Activated gamma-delta T cell treated with Interleukin-2 at 50 U/mL for 16 hours (primary cell): ENCODE measurements at places on chromosomes 2 and 18.

DNA sequence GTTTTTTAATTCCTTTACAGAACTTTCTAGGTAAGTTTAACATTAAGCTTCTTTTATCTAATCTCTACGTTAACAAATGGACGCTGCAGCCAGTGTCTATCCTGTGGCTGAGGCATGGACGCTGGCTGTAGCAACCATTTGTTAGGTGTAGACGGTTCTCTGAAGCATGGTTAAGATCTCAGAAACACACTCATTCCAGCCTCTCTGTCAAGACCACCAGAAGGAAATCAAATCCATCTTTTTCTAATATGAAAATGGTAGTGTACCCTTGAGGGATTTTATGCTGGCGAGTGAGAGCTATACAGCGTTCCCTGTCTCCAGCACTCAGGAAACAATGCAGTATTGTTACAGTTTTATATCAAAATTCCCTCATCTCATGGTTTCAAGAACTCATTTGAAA, 78.0 kb downstream of the DTNB start:
- no peak for DNase-seq

GRCh38 chr18:21486905-21487437, 113.5 kb downstream of the ESCO1 start:
- no peak for DNase-seq

- no peak for DNase-seq
Measured at GRCh38 chr2:70663411-70663810, 104.6 kb downstream of the ADD2 start.

GRCh38 chr18:32974421-32975162, 201.8 kb upstream of the KLHL14 start:
- no peak for DNase-seq

DNA sequence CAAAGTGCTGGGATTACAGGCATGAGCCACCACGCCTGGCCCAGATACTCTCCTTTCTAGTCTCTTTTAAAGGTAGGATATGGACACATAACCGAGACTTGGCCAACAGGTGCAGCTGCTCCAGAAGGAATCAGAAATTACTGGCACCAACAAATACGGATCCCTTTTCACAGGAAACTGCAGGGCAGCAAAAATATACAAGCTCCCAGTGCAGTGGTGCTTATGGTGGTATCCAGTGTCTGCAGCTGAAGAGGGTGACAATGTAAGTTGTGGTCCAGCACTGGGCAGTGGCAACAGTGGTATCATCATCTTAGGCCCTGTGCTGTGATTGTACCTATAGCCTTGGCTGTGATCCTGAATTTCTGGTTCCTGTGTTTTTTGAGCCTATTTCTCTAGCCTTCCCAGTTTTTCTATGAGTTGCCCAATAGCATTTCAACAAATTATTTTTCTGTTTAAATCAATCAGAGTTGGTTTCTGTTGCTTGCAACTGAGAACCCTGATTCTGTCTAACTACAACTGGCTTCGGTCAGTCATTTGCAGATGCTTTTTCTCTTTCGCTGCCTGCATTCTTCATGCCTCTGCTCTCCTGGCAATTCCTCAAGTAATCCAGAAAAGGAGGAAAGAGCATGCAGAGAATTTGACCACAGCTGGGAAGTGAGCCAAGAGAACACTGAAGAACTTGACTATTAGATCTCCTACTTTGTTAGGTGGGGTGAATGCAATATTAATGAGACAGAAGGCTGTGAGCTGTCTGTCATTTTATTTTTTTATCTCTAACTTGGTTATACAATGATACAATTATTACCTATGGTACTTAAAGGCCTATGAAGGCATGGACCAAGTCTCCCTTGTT, 30.8 kb upstream of the EML4 start:
- DNase-seq: no peak
